ENCODE measurements at places on chromosomes 7 and 10.

- DNase-seq: no peak
Observed at GRCh38 chr7:44057849-44058758, 7.3 kb downstream of the PGAM2 start.

GRCh38 chr7:131633342-131633843 lies 77.0 kb upstream of the PODXL start:
- no peak for DNase-seq

- no peak for DNase-seq
Observed at GRCh38 chr7:106848851-106849442, 16.1 kb upstream of the PIK3CG start.

DNA sequence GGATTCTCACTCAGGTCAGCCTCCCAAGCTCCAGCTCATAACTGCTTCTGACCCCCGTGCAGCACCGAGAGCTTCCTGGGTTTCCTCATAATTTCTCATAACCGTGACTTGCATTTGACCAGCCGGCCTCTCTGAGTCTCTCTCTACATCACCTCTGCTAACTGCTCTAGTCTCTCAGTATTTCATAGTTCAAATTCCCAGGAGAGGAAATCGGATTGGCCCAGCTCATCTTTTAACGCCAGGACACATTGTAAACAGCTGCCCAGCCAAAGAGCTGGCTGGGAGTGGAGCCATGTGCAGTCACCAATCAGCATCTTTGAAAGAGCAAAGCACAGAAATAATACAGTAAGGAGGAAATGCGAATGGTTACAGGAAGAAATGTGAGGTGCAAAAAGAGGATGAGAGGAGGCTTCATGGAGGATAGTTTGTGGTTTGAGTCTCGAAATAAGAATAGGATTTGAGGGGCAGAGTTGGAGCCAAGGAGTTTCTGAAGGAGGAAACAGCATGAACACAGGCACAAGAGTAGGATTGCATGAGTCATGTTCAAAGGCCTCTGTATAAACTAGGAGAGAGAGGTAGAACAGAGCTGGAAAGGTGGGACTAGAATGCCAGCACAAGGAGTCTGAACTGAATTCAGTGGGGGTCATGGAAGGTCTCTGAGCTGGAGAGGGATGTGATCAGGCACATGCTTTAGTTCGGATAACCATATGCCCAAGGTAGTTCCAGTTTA lies 15.2 kb upstream of the LBX1 start:
- DNase-seq: no peak

GRCh38 chr10:127943336-127943910 lies 36.5 kb downstream of the PTPRE start:
- no peak for DNase-seq

Data from stimulated activated CD4-positive, alpha-beta T cell treated with anti-CD3 and anti-CD28 coated beads, Interleukin-15, amount 100 ng/mL, for 1 hour (primary cell).